ENCODE measurements at places on chromosomes 13 and 19.

DNA sequence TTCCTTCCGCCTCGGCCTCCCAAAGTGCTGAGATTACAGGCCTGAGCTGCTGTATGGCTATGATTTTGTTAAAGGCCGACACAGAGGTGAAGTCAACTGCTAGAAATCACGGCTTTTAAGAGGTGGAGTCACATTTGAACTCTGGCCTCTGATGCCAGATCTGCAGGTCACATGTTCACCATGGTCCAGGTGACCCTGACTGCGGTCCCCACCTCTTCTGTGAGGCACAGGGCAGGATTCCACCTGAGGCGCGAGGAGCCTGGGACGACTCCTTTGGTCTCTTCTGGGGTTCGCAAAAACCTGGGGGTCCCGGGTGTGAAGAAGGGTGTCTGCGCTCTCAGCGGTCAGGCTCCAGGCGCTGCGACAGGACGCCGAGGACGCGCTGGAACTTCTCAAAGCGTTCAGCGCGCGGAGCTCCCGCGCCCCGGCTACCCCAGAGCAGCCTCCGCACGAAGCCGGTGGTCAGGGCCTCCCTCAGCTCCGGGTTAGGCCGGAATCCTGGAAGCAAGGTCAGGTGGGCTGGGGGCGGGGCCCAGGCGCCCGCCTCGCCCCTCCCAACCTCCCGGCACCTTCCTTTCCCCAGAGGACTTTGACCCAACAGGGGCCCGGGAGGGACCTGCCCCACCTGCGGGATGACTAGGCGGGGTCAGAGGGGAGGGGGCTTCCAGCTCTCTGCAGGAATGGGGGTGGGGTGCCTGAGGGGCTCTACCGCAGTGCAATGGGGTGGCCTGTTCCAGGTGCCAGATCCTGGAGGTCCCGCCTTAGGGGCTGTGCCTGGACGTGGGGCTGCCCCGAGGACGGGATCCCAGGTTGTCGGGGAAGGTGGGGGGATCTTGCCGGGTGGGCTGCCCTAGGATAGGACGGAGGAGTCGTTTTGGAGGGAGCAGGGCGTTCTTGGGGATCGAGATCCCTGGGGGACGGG, 13.0 kb downstream of the TRIP10 start:
- DNase-seq: no peak

DNA sequence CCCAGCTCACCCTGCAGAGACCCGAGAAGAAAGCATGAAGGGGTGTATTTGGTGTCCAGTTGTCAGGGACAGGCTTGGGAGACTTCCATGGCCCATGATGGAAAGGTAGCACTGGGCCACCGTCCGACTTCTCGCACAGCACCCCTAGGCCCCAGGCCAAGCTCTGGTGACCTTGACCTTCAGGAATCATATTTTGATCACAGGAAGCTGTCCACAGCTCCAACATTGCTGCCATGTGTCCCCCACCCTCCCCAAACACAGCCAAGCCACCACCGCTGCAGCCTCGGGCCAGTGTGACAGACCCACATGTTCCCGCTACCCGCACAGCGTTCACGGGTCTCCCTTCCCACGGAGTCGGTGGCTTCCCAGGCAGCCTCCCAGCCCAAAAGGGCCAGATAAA, 842 bp upstream of the PTGIR start:
- DNase-seq: no peak

DNA sequence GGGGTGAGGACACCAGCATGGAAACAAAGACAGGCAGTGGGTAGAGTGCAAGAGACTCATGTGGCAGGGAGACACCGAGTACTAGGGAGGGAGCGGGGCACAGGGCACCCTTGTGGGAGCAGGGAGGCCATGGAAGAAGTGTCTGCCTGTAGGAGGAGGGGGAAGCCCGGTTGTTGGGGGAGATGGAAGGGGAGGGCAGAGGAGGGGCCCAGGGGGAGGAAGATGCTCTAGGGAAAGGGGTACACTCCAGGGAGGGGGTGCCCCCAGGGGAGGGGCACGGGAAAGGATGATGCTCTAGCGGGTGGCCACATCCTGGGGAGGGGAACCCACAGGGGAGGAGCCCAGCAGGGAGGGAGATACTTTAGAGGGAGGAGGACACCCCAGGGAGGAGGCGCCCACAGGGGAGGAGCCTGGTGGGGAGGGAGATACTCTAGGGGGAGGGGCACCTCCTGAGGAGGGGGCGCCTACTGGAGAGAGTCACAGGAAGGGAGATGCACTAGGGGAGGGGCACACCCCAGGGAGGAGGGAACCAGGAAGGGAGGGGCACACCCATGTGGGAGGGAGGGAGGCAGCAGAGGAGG, 24.9 kb downstream of the CPAMD8 start:
- DNase-seq: no peak

DNA sequence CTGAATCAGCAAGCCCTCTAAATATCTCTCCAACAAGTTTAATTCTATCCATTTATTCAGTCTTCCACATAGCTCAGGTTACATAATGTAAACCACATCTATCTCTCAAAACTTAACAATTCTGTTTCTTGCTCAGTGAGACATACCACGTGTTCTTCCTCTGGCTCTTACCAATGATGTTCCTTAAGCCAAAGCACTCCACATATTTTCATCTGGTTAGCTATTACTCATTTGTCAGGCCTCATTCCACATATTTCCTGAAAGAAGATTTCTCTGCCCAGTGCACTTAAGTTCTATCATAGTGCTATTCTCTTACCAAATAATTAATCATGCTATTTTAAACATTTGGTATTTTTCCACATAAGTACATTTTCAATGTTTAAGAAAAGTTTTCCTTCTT, 403.3 kb upstream of the ATXN8OS start:
- DNase-seq: no peak

GRCh38 chr13:110680852-110681251, 25.1 kb downstream of the CARS2 start:
- DNase-seq: no peak

DNA sequence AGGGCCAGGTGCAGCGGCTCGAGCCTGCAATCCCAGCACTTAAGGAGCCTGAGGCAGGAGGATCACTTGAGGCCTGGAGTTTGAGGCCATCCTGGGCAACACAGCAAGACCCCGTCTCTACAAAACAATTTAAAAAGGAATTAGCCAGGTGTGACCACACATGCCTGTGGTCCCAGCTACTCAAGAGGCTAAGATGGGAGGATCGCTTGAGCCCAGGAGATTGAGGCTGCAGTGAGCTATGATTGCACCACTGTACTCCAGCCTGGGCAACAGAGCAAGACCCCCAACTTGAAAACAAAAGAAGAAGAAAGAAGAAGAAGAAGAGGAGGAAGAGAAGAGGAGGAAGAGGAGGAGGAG, 47.7 kb downstream of the LATS2 start:
- no peak for DNase-seq

- DNase-seq: no peak
These were observed 299.7 kb downstream of the DLEU7 start for GRCh38 chr13:50543782-50544181.

DNA sequence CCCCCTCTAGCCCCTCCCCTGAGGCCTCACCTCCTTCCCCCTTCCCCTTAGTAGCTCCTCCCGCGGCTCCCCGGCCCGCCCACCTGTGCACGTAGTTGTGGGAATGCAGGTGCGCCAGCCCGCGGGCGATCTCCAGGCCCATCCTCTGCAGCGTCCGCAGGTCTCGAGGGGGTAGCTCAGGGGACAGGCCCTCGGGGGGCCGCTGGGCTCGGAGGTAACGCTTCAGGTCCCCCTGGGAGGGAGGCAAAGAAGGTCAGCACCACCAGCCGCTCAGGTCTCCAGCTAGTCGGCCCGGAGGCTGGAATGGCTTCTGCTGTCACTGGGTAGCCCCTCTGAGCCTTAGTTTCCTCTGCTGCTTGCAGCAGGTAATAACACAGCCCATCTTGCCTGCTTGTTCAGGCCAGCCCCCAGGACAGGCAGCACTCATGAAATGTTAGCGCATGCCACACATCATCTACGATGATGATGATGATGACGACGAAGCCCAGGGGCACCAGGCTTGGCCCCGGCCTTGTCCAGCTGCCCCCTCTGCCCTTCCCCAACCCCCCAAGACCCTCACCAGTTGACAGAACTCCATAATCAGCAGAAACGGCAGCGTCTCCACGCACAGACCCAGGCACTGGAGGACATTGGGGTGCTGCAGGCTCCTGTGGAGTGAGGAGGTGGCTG, 9.2 kb downstream of the LMTK3 start:
- DNase-seq: no peak

DNA sequence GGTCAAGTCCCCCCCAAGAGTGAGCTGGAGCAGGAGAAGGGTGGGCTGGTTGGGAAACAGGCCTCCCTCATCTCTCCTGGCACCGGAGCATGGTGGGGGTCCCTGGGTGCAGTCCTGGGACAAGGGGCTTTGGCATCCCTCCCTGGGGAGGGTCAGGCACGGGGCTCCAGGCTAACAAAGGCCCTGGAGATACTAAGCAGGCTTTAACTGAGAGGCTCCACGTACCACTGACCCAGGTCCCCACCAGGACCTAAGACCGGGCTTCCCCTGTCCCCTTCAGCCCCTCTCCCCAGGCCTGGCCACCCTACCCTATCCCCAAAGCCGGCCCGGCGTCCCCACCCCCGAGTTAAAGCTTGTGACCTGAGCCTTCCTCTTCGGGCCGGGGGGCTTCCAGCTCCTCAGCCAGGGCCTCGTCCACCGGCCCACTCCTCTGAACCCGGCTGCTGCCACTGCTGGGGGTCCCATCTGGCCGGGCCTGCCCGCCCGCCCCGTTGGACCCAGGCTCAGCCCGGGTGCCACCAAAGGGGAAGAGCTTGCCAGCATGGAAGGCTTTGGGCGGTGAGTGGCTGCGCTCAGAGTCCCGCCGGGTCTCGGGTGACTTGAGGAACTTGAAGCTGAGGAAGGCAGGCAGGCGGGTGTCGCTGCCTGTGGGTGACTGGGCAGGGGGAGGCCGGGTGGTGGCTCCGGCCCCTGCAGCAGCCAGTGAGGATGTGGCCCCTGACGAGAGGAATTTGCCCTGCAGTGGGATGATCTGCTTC, 10.1 kb downstream of the ANO8 start:
- no peak for DNase-seq

DNA sequence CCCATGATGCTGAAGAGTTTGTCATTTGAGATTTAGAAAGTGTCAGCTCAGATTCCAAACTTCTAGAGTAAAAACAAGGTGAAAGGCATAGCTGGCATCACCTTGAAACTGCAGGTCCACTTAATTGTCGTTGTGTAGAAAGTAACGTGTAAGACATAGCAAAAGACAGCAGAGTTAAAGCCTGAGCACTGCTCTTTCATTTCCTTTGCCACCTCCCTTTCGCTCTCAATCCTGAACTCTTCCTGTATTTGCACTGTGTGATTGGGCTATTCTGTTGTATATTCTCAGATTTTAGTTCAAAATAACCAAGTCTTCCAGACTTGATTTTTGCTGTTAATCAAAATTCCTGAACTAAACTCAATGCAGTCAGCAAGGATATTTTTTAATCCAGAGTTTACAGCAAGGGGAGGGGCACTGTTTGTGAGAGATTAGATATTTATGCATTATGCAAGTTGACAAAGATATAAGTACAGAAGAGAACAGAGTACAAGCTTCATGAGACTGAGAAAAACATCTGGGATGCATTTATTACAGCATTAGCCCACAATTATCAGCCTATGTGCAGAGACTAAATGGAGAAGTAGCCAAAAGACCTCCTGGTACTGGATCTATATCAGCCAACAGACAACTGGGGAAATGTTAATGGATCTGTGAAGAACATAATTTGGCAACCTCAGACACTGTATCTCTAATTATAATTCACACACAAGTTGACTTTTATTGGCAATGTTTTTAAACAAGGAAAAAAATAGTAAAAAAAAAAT, 328.6 kb downstream of the SUCLA2 start:
- DNase-seq: no peak

DNA sequence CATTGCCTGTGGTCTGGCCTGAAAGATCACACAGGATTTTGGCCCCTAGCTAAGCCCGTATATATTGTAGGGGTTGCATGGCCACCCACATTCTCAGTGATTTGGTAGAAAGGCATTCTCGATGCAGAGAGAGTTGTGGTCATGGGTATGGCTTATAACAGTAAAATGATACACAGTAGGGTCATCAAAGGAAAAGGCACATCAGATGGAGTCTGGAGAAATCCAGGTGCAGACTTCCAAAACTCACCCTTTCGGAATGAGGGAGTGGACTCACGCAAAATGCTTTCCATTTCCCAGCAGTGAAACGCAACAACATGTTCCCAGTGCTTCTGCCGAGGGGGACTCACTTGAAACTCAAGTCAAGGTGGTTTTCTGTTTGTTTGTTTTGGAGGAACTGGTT, 802.5 kb upstream of the SLITRK1 start:
- DNase-seq: no peak

DNA sequence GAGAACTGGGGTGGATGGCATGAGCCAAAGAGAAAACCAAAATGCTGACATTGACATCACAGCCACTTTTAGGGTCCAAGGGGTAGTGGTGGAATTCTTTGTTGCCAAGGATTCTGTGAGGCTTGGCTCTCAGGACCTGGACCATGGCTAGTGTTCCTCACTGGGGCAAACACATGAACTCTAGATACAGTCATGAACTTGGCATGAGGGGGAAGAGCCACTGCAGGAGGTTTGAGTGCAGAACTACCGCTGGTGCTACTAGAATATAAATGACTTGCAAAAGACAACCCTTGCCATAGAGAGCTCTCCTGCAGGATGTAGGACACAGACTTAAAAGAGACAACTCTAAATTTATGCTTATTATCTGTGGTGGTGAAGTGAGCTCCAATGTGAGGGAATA, 29.8 kb upstream of the FRY start:
- no peak for DNase-seq

DNA sequence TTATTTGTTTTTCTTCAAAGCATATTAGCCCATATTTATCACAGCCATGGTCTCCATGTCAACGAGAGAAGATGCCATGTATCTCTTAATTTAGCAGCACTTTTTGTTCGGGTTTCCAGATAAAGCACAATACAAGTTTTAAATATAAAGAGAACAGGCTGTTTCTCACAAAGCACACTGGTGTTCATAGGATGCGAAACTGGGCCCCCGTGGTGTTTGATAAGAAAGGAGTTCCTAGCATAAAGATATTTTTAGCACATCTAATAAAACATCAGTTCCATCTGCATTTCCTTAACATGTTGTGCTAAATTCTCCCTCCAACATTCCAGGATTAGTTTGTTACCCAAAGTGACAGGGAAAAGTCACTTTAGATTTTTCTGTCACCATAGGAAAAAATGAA, 72.4 kb upstream of the EDNRB start:
- no peak for DNase-seq

GRCh38 chr19:616747-617526, 16.4 kb downstream of the POLRMT start:
- no peak for DNase-seq

- no peak for DNase-seq
These were observed 42.7 kb downstream of the ING1 start for GRCh38 chr13:110756219-110756631.

DNA sequence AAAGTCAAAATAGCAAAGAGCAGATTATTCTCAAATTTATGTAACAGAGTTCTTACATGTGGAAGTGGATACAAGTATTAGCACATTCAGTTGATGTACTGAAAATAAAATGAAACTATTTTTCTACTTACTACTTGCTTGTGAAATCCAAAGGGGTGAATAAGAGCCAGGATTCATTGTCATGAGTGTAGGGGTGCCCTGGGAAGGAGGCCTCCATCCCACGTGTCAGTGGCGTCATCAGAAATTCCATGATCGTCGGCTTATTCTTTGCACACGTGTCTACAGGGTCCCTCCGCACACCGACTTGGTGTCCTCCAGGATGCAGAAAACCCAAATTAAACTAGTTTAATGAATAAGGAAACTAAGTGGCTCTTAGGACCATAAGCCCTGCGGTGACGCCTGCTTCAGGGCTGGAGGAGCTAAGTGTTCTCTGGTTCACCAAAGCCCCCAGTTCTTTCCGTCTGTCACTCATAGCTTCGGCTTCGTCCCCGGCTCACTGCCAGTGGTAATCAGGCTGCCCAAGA, 55.5 kb downstream of the IRS2 start:
- DNase-seq: no peak

All from stimulated activated CD4-positive, alpha-beta T cell treated with anti-CD3 and anti-CD28 coated beads, Interleukin-1b, Interleukin-23, amount 100 ng/mL, for 24 hours (primary cell).